AG08395 (cell line): ENCODE measurements at places on chromosomes 11 and 22.

DNA sequence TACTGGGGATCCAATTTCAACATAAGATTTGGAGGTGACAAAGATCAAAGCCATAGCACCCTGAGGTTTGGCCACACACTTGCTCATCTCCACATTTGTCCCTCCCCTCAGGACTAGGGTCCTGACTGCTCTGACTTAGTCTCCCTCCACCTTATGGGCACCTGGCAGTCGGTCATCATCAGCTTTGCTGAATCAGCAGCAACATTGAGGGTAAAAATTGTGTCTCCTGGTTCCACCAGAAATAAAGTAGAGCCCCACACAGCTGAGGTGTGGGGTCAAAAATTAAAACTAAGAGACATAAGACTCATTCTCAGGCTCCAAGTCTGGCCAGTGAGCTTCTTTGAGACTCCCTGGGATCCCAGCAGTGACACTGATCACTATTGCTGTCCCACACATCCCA is 56.2 kb downstream of the GGTLC2 start:
- no peak for DNase-seq

GRCh38 chr11:64757549-64758329 is 2.0 kb downstream of the PYGM start:
- no peak for DNase-seq

GRCh38 chr11:59358020-59358419 is 675 bp upstream of the OR5AN1 start:
- DNase-seq: no peak

GRCh38 chr11:73273222-73273895 is 1.2 kb downstream of the P2RY6 start:
- no peak for DNase-seq

- DNase-seq: no peak
These were observed 56.6 kb downstream of the CSNK2A3 start for GRCh38 chr11:11296434-11296833.
